HFFc6 (cell line): ENCODE measurements at places on chromosomes 7 and 10. TPM values are rescaled to one million over a fixed set of nuclear protein-coding genes. Genes with fewer than 3 reads are reported as not detected.

ADGRA1 gene
- not detected in 3 replicates for total RNA-seq

VAX1 gene
- total RNA-seq = not detected in 3 replicates

CPED1 gene
- 75.5 to 105 TPM (median 84.4 TPM) in 3 replicates for total RNA-seq

- H3K27me3 ChIP-seq = no peaks in the 10 kb centered on the region
- H3K4me3 ChIP-seq = no peak overlapping the region
- H3K4me1 ChIP-seq = no peaks in the 10 kb centered on the region
- DNase-seq = no peak
Measured at GRCh38 chr7:97580205-97580604, 151.7 kb upstream of the TAC1 start.

OR6B1 gene
- not detected in 3 replicates for total RNA-seq

NEUROD6 gene
- not detected in 3 replicates for total RNA-seq

DNA sequence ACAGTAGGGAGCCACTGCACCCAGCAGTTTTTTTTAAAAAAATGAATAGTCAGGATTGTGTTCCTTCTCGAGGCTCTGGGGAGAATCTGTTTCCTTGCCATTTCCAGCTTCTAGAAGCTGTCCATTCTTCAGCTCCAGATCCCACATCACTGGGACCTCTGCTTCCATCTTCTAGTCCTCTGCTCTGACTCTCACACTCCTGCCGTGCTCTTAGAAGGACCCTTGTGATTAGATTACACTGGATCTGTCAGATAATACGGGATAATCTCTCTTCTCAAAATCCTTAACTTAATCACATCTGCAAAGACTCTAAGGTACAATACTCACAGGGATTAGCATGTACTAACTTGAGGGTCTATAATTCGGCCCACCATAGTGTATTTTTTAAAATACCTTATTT lies 158.9 kb upstream of the SP4 start:
- DNase-seq = no peak
- H3K36me3 ChIP-seq = no peaks in the 10 kb centered on the region
- no peak overlapping the region for H3K4me3 ChIP-seq
- no peaks in the 10 kb centered on the region for H3K4me1 ChIP-seq
- H3K27ac ChIP-seq = no peak overlapping the region
- no peaks in the 10 kb centered on the region; the same call in 1 of the 2 replicates for H3K27me3 ChIP-seq

DNA sequence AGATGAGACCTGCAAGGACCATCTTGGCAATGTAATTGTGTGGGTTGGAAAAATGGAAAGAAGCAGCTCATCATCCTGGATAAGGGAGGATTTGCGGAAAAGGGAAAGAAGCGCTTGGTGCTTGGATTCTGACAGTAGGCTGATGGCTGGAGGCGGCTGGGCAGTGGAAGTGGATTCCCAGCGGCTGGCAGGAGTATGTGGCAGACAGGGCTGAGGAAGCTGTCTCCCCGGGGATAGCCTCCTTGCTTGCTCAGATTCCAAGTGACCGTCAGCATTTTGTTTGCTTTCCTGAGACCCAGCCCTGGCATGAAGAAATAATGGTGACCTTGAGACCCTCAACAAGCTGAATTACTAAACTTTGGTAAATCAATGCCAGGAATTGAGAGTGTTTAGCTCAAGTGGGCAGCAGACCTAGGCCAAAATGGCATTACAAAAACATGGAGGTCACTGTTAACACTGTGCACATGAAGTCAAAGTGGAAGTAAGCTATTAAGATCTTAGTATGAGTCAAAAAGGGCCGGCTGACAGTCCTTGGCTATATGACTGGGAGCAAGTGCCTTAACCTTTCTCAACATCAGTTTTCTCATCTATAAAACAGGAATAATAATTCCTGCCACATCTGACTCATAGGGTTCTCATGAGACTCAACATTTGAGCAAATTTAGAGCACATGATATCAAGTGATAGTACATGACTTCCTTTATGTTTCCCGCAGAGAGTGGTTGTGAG lies 21.3 kb downstream of the SLC25A28 start:
- peaks cover 20% of the 10 kb centered on the region for H3K27me3 ChIP-seq
- H3K36me3 ChIP-seq = no peaks in the 10 kb centered on the region
- DNase-seq = no peak
- H3K27ac ChIP-seq = no peak overlapping the region
- no peak overlapping the region for H3K4me3 ChIP-seq
- H3K4me1 ChIP-seq = no peaks in the 10 kb centered on the region; the same call in 1 of the 2 replicates

SH2B2 gene
- total RNA-seq = 1.6 to 3.1 TPM (median 2.6 TPM) in 3 replicates

GRCh38 chr10:31090894-31091607 lies 59.4 kb upstream of the ZNF438 start:
- H3K27ac ChIP-seq = no peak overlapping the region
- no peaks in the 10 kb centered on the region for H3K36me3 ChIP-seq
- H3K4me1 ChIP-seq = no peaks in the 10 kb centered on the region
- DNase-seq = no peak
- no peak overlapping the region for H3K4me3 ChIP-seq
- no peaks in the 10 kb centered on the region for H3K27me3 ChIP-seq

- peaks cover 64% of the 10 kb centered on the region for H3K4me1 ChIP-seq
- H3K27me3 ChIP-seq = peaks cover 1% of the 10 kb centered on the region
- no peak for DNase-seq
- peak overlapping the region; percentile 83 for H3K27ac ChIP-seq
- H3K4me3 ChIP-seq = peak overlapping the region; percentile 59; the same call in 1 of the 2 replicates
- peaks cover 10% of the 10 kb centered on the region; the same call in 1 of the 2 replicates for H3K36me3 ChIP-seq
Measured at GRCh38 chr10:71837098-71837827, 13.8 kb downstream of the PSAP start.

STEAP1 gene
- total RNA-seq = 19.6 to 67.1 TPM (median 39.7 TPM) in 3 replicates

- no peak for DNase-seq
- peaks cover 35% of the 10 kb centered on the region for H3K4me1 ChIP-seq
- H3K4me3 ChIP-seq = no peak overlapping the region
- H3K27me3 ChIP-seq = peaks cover 6% of the 10 kb centered on the region
- peaks cover 17% of the 10 kb centered on the region for H3K36me3 ChIP-seq
- no peak overlapping the region for H3K27ac ChIP-seq
Measured at GRCh38 chr7:138869353-138869752, 71.4 kb upstream of the ATP6V0A4 start.

DNA sequence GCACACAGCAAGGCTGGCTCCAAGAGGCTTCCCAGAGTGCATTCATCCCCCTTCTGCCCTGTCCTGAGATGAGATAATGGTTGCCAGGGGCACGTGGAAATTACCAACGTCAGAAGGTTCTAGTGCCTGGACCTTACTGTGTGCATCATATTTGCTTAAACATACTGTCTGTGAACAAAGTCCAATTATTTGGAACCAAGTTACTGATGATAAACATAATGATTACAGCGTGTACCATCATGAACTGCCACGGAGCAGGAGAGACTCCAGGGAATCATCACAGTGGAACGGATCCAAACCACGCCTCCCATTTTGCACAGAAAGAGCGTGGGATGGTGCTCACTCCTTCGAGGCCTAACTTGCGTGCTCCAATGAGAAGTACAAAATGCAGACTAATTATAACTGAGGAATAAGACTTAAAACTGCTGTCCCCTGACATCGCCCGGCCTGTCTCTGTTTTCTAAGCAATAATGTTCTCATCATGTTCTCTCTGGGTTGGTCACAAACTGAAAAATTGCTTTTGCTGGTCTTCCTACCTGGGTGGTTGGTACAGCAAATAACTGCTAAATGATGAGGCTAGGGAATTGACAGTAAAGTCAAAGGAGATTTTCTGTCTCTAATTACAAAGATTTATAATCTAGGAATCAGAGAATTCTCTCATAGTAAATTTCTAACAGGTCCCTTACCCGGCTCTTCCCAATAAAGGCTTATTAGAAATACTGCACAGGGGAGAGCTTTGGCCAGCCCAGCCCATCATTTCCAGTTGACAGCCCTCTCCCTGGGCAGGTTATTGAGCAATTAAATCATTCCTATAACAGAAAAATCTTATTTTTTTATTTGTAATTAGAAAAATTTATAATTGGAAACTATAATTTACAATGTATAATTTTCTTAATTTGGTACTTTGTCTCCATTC lies 182.2 kb downstream of the CAMK1D start:
- no peaks in the 10 kb centered on the region for H3K4me1 ChIP-seq
- no peaks in the 10 kb centered on the region for H3K36me3 ChIP-seq
- peaks cover 3% of the 10 kb centered on the region for H3K27me3 ChIP-seq
- no peak for DNase-seq
- H3K27ac ChIP-seq = no peak overlapping the region

MRLN gene
- not detected in 3 replicates for total RNA-seq

GRCh38 chr10:108521827-108522492 lies 1357.5 kb upstream of the SORCS1 start:
- H3K36me3 ChIP-seq = peaks cover 9% of the 10 kb centered on the region; the same call in 1 of the 2 replicates
- no peak overlapping the region for H3K4me3 ChIP-seq
- no peak overlapping the region for H3K27ac ChIP-seq
- H3K27me3 ChIP-seq = peaks cover 2% of the 10 kb centered on the region; the same call in 1 of the 2 replicates

HABP2 gene
- not detected in 3 replicates for total RNA-seq

DNA sequence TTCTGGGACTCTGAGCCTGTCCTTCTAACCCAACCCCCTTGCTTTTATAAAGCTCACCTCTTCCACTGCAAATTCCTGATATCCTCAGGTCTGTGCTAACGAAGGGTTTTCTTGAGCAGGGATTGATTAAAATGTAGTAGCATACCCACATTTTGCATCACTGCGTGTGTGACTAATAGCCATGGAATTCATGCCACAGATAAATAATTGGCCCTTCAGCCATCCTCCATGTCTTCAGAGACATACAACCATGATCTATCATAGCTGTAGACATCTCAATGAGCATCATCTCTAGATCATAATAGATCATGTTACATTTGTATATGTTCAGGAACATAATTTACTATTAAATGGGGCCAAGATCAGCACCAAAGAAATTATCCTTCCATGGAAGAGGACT lies 990.3 kb downstream of the KCNMA1 start:
- H3K36me3 ChIP-seq = no peaks in the 10 kb centered on the region
- peaks cover 10% of the 10 kb centered on the region for H3K27me3 ChIP-seq
- no peak overlapping the region for H3K27ac ChIP-seq
- H3K4me3 ChIP-seq = no peak overlapping the region
- no peak for DNase-seq
- peaks cover 5% of the 10 kb centered on the region; the same call in 1 of the 2 replicates for H3K4me1 ChIP-seq

OR6V1 gene
- not detected in 2 replicates for total RNA-seq

CYP3A5 gene
- total RNA-seq = 0.48 to 1.2 TPM (median 1.2 TPM) in 3 replicates

DNA sequence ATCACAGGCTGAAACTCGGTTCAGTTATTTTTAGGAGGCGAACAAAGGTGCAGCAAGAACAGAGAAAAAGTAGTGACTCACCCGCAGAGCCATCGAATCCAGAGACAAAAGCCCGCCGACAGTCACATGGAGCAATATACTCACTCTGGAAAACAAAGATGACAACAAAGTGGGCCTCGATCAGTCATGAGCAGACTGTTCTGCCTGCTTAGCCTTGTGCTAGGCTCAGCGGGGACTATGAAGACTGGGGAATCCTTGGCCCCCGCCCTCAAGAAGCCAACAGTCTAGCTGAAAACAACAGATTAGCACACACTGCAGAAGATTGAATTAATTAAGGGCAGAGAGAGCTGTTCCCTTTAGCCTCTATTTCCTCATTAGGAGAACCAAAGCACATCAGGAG lies 30.4 kb downstream of the XPNPEP1 start:
- H3K4me1 ChIP-seq = peaks cover 69% of the 10 kb centered on the region
- H3K36me3 ChIP-seq = peaks cover 25% of the 10 kb centered on the region
- H3K4me3 ChIP-seq = no peak overlapping the region
- DNase-seq = peak; percentile 57
- H3K27me3 ChIP-seq = no peaks in the 10 kb centered on the region

DNA sequence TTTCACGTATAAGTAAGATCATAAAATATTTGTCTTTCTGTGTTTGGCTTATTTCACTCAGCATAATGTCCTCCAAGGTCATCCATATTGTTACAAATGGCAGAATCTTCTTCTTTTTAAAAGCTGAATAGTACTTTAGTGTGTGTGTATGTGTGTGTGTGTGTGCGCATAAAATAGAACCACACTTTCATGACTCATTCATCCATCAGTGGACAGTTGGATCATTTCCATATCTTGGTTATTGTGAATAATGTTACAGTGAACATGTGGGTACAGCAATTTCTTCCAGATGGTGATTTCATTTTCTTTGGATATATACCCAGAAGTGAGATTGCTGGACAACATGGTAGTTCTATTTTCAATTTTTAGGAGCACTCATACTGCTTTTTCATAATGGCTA lies 622.4 kb downstream of the NRG3 start:
- H3K27me3 ChIP-seq = no peaks in the 10 kb centered on the region
- no peaks in the 10 kb centered on the region; the same call in 1 of the 2 replicates for H3K36me3 ChIP-seq
- no peaks in the 10 kb centered on the region for H3K4me1 ChIP-seq

DGKI gene
- 1.6 to 2.1 TPM (median 1.9 TPM) in 3 replicates for total RNA-seq

GRCh38 chr7:43430411-43430810 lies 152.5 kb upstream of the STK17A start:
- no peaks in the 10 kb centered on the region for H3K36me3 ChIP-seq
- H3K27ac ChIP-seq = no peak overlapping the region; the same call in 1 of the 2 replicates
- peaks cover 18% of the 10 kb centered on the region for H3K4me1 ChIP-seq
- no peak for DNase-seq

LDB3 gene
- total RNA-seq = 0.59 to 1.3 TPM (median 0.66 TPM) in 3 replicates

- H3K36me3 ChIP-seq = peaks cover 7% of the 10 kb centered on the region; the same call in 1 of the 2 replicates
- no peaks in the 10 kb centered on the region for H3K27me3 ChIP-seq
- no peak overlapping the region for H3K4me3 ChIP-seq
- no peaks in the 10 kb centered on the region for H3K4me1 ChIP-seq
- no peak for DNase-seq
- no peak overlapping the region for H3K27ac ChIP-seq
Measured at GRCh38 chr7:158487631-158488151, 99.9 kb downstream of the PTPRN2 start.

PDLIM1 gene
- total RNA-seq = 145 to 161 TPM (median 161 TPM) in 3 replicates

GRCh38 chr7:128697302-128697905 lies 25.3 kb downstream of the GARIN1A start:
- H3K4me1 ChIP-seq = peaks cover 16% of the 10 kb centered on the region
- H3K4me3 ChIP-seq = peak overlapping the region; percentile 97
- H3K27me3 ChIP-seq = peaks cover 19% of the 10 kb centered on the region
- no peaks in the 10 kb centered on the region for H3K36me3 ChIP-seq
- peak overlapping the region; percentile 83 for H3K27ac ChIP-seq

BTBD16 gene
- total RNA-seq = not detected in 2 replicates

DNA sequence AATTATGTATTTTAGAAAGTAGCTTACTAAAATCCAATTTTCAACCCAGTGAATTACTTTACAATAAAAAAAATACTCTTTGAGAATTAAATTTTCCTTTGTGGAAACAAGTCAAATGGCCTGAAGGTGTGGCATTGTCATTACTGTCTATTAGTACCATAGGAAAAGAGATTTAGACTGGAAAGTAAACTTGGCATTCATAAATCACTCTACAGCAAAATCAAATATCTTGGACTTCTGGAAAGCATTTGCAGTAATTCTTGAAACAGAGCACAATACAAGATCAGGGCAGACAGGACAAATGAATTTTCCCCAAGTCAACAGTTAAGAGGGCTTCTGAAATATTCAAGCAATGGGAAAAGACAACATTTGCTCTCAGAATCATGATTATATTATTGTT lies 28.0 kb upstream of the SEMA3C start:
- H3K27me3 ChIP-seq = peaks cover 2% of the 10 kb centered on the region; the same call in 1 of the 2 replicates
- H3K4me3 ChIP-seq = no peak overlapping the region
- no peak overlapping the region for H3K27ac ChIP-seq
- H3K4me1 ChIP-seq = peaks cover 26% of the 10 kb centered on the region
- peaks cover 9% of the 10 kb centered on the region; the same call in 1 of the 2 replicates for H3K36me3 ChIP-seq
- no peak for DNase-seq

SAP25 gene
- total RNA-seq = 0.67 TPM in 1 of 3 replicates, not detected in the others
